ENCODE measurements at places on chromosomes 16 and 17.

- no peak for DNase-seq
These were observed 17.6 kb upstream of the SSTR5 start for GRCh38 chr16:1054660-1055556.

DNA sequence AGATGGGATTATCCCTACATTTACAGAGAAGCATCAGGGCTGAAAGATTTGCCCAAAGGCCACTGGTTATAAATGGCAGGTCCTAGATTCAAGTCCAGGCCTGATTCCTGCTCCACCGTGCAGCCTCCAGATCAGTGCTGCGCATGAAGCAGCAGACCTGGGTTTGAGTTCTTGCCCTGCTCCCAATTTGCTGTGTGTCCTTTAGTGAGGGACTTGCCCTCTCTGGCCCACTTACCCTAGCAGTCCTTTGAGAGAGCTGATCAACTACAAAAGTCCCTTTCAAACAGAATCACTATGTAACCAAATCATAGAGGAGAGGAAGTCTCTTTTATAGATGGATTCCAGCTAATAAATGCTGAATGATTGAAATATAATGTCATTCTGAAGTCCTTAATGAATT is 200.4 kb downstream of the RAB11FIP4 start:
- no peak for DNase-seq

DNA sequence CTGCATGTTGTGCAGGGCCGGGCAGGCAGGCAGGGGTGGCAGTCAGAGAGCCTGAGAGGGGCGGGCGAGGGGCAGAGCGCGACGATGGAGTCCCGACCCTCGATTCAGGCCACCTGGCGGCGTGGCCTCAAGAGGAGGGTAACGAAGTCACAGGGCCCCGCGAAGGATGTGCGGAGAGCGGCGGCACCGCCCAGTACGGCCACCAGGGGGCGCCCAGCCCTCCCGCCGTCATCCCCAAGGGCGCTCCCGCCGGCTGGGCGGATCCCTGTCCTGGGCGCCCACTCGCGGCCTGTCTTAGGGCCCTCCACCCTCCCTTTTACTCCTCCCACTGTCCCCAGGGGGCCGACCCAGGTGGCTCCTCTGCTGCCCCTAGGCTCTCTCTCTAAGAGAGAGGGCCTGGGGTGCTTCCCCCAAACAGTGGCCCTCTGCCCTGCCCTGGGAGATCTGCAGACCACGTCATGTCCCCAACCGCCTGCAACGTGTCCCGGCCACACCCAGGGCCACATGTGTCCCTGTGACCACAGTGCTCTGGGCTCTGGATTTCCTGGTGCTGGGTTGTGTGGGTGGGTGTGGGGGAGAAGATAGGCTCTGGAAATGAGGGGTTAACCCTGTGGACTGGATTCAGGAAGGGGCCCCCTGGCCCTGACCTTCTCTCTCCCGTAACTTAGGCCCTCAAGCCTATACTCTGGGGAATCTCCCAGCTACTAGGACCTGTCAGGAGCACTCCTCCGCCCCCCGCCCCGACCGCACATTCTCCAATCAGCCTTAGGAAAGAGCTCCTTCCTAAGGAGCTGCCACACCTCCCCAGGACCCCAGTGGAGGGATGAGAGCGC is 5.9 kb downstream of the DPEP2 start:
- DNase-seq: no peak

DNA sequence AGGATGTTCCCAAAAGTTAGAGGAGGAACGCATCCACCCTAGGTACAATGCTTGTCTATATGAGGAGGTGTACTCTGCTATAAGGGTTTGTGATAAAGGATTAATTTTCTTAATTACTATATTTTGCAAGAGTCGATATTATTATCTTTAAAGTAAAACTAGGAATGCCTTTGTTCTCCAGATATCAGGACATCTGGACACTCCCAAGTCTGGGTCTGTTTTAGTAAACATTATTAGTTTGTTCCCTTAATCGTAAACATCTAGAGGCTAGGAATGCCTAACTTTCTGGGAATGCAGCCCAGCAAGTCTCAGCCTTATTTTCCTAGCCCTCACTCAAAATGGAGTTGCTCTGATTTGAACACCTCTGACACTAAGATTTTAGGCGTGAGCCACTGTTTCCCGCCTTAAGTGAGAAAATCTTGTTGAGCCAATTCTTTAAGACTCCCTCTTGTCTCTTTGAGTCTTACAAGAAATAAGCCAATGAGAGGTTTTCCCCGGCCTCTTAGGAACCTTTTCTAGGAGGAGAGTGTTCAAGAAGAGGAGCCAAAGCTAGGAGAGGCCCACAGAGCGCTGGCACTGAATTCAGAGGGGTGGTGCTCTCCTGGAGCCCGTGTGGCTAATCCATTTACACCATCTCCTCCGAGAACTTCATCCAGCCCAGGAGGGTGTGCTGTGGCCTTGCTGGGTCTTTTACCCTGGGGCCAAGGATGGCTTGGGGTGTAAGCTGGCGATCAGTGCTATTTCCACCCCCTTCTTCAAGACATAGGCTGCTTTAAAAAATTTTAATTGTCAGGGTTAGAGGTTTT is 40.9 kb downstream of the SMARCE1 start:
- no peak for DNase-seq

DNA sequence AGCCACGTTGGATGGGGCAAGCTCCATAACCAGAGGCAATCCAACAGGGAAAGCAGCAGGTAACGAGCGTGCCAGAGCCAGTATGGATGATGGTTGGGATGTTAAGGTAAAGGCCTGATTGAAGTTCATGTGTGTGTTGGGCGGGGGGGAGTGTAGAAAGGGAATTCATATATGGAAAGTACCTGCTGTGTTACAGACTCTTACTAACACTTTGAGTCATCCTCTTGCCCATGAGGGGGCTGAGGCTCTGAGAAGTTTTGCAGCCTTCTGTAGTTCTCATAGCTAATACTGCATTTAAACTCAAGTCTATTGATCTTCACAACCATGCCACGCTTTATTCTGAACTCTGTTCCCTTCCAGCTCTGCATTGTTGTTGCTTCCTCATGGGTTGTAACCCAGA is 28.5 kb downstream of the SYCE1L start:
- DNase-seq: no peak

- no peak for DNase-seq
These were observed 50.8 kb downstream of the MRTFB start for GRCh38 chr16:14121872-14122271.

GRCh38 chr17:4241535-4241934 is 22.2 kb downstream of the ANKFY1 start:
- DNase-seq: no peak

- no peak for DNase-seq
These were observed 1.0 kb downstream of the KAT8 start for GRCh38 chr16:31118223-31119155.

DNA sequence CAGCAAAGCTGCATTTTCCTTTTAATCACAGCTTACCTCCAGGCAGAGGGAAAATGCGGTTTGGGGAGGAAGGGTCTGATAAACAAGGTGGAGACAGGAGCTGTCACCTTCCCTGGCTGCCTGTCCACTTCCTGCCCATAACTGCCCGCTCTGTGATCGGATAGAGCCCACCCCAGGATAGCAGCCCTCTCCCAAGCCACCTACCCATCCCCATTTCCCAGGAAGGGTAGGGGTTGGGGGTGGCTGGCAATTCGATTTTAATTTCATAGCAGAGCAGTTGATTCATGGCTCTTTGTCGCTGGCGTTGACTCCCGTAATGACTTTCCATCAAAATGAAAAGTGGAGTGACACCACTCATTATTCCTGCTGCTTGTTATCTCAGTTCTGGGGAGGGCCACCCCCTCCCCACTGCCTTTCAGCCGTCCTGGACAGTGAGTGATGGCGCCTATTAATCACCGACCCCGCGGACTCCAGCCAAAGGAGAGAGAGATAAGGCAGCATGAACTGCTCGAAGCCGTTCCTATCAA is 11.2 kb downstream of the CDK5RAP3 start:
- DNase-seq: no peak

- DNase-seq: no peak
These were observed 18.8 kb downstream of the GRB7 start for GRCh38 chr17:39756380-39757079.

DNA sequence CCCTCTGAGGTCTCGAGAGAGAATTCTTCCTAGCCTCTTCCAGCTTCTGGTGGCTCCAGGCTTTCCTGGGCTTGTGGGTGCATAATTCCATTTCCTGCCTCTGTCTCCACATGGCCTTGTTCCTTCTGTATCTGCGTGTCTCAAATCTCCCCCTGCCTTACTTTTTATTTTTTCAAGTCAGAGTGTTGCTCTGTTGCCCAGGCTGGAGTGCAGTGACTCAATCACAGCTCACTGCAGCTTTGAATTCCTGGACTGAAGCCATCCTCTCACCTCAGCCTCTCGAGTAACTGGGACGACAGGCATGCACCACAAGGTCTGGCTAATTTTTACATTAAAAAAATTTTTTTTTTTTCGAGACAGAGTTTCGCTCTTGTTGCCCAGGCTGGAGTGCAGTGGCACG is 120.6 kb downstream of the SHISA9 start:
- DNase-seq: no peak
